ENCODE measurements at places on chromosomes 13 and 19. TPM values are rescaled to one million over a fixed set of nuclear protein-coding genes. Genes with fewer than 3 reads are reported as not detected.

DNA sequence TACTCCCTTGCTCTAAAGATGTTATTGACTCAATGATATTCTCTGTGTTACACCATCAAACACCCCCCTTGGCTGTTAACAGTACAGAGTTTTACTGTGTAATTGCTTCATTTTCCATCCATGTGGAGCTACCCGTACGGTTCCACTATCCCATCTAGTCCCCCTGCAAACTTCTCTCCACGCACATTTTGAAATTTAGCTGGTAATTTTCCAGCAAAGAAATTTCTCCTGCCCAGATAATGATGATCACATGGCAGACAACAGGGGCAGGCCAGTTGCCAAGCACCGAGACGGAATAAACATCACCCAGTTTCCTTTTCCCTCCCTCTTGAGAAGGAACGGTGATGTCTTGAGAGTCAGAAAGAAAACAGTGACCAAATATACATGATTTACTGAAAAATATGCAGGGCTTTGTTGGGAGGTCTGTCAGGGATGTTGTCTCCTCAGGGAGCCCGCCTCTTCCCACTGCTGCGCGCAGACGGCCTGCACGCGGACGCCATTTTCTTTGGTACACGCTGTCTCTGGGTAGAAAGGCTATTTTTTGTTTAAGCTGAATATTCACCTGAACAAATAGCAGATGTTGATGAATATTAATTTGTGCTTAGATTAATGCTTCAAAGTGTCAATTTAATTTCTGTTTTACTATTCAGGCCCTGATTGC, 109.9 kb downstream of the OLFM4 start:
- DNase-seq, result no peak
- no peaks in the 10 kb centered on the region for H3K27me3 ChIP-seq
- no peaks in the 10 kb centered on the region for H3K36me3 ChIP-seq
- H3K27ac ChIP-seq, result no peak overlapping the region

TNFSF9 gene
- 0.99 TPM for total RNA-seq

ZNF235 gene
- total RNA-seq, result 13.0 TPM

LGALS4 gene
- total RNA-seq, result 4.7 TPM

DNA sequence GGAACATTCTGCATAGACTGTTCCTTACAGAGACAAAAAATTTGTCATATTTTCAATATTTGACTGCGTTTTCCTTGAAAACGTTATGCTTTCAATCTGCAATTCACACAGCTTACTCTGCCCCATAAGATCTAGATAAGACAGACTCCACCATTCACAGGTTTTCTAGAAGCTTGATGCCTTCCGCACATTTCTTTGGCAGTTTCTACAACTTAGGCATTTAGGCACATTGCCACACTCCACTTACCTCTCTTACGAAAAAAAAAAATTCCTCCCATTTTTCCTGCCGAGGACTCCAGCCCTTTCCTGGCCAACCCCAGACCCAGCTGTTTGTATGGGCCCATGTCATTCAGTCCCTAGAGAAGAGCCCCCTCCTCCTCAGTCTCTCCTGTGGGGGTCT, 11.2 kb downstream of the ATP12A start:
- H3K36me3 ChIP-seq, result no peaks in the 10 kb centered on the region
- H3K27ac ChIP-seq, result no peak overlapping the region

GRCh38 chr13:24896061-24896460, 132.1 kb downstream of the RNF17 start:
- H3K27me3 ChIP-seq, result no peaks in the 10 kb centered on the region
- no peaks in the 10 kb centered on the region for H3K36me3 ChIP-seq
- no peak overlapping the region for H3K4me3 ChIP-seq
- no peak for DNase-seq
- H3K4me1 ChIP-seq, result no peaks in the 10 kb centered on the region

PARP4 gene
- total RNA-seq, result 90.0 TPM

DNA sequence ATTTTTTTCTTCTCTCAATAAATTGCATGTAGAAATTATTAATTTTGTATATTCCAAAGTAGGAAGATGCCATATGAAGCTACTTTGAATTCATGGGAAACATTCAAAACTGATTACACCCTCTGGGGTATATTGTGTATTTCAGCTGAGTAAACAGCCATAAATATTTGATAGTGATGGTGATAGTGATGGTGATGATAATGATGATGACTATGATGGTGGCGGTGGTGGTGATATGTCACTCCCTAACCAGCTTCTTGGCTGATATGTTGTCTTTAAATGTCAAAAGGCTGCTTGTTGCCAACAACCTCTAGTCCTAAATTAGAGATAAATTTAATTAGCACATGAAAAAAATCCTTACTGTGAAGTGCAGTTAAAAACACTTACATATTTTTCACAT, 102.0 kb downstream of the LRCH1 start:
- H3K27ac ChIP-seq, result no peak overlapping the region
- H3K36me3 ChIP-seq, result no peaks in the 10 kb centered on the region
- no peak for DNase-seq
- no peaks in the 10 kb centered on the region for H3K27me3 ChIP-seq
- H3K4me1 ChIP-seq, result peaks cover 9% of the 10 kb centered on the region
- no peak overlapping the region for H3K4me3 ChIP-seq

SBSN gene
- total RNA-seq, result not detected

DNA sequence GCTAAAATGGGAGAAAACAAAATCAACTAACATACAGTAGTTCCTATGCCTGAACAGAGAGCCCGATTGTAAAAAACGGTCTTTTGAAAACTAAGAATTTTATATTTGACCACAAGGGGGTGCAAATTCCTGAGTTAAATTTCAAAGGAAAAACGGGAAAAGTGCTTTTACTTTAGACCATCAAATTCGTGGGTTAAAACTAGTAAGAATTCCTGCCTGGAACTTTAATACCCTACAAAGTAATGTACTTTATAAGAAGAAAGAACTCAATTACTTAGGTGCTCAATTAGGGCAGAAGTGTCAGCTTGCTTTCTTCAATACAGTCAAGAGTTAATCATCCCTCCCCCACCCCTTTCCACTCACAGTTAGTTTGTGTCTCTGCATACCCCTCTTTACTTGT, 69.8 kb downstream of the KCNRG start:
- no peak overlapping the region for H3K27ac ChIP-seq
- H3K4me3 ChIP-seq, result no peak overlapping the region

- peaks cover 32% of the 10 kb centered on the region for H3K4me1 ChIP-seq
- peak; percentile 37 for DNase-seq
- no peaks in the 10 kb centered on the region for H3K36me3 ChIP-seq
- H3K27me3 ChIP-seq, result no peaks in the 10 kb centered on the region
Observed at GRCh38 chr13:27455331-27455855, 5.0 kb upstream of the MTIF3 start.

GRCh38 chr13:72071713-72072112, 204.7 kb upstream of the DACH1 start:
- H3K4me3 ChIP-seq, result no peak overlapping the region
- no peaks in the 10 kb centered on the region for H3K4me1 ChIP-seq
- no peaks in the 10 kb centered on the region for H3K27me3 ChIP-seq
- H3K36me3 ChIP-seq, result no peaks in the 10 kb centered on the region
- H3K27ac ChIP-seq, result no peak overlapping the region

GRCh38 chr13:107942030-107942617, 273.2 kb downstream of the LIG4 start:
- no peaks in the 10 kb centered on the region for H3K27me3 ChIP-seq
- no peak overlapping the region for H3K27ac ChIP-seq
- no peak overlapping the region for H3K4me3 ChIP-seq
- H3K36me3 ChIP-seq, result no peaks in the 10 kb centered on the region
- no peaks in the 10 kb centered on the region for H3K4me1 ChIP-seq
- DNase-seq, result no peak

RASIP1 gene
- total RNA-seq, result 0.22 TPM
